T-cell (primary cell): ENCODE measurements at places on chromosomes 7 and 10. TPM values are rescaled to one million over a fixed set of nuclear protein-coding genes. Genes with fewer than 3 reads are reported as not detected.
A peak's percentile ranks its signal among the peaks of the same experiment; 100 is the strongest.

The GRID1 gene
- total RNA-seq, result not detected

The UPK3BL2 gene
- 48.3 TPM for total RNA-seq

DNA sequence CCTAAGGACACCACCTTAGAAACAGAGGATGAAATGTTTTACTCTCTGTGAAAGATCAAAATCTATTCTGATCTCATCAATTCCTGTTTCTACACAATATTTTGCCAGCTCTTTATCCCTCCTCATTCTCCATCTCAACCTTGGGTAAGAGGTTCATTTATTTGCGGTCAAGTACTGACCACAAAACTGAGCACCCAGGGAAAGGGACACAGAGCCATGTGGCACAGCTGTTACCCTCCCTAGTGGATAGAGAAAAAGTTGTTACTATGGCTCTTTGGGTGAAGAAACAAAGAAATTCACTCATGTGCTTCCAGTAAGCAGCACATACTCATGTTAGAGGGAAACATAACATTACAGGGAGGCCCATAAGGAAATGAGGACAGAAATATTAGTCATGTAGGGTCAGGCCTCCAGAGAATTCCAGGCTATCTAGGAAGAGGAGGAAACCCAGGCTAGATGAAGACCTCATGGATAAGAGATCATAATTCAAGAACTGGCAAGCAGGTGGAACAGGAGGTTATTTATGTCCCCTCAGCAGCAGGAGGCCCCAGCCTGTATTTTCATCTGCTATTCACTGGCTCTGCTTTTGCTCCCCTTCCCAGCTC, 114.5 kb downstream of the ATE1 start:
- H3K4me3 ChIP-seq, result no peak overlapping the region
- no peaks in the 10 kb centered on the region for H3K4me1 ChIP-seq
- no peaks in the 10 kb centered on the region for H3K27me3 ChIP-seq
- DNase-seq, result no peak

DNA sequence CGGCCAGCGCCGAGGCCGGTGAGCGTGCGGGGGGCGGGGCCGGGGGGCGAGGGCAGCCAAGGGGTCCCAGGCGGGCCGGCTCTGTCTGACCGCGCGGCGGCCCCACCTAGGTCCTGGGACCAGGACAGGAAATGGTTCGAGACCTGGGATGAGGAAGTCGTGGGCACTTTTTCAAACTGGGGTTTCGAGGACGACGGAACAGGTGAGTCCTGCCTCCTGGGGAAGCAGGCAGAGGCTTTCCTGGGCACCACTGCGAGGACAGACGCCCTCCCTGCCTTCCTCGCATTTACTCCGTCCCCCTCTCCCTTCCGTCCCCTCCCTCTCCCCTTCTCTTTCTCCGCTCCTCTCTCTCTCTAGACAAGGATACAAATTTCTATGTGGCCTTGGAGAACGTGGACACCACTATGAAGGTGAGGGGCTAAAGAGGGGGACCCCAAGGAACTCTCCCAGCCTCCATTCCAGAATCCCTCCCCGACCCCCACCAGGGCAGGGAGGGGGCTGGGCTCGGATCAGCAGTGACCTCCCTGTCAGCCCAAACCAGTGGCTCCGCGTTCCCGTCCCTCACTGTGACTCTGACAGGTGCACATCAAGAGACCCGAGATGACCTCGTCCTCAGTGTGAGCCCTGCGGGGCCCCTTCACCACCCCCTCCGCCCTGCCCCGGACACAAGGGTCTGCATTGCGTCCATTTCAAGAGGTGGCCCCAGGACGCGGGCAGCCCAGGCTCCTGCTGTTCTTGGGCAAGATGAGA, 2.6 kb upstream of the MUC12 start:
- no peaks in the 10 kb centered on the region for H3K4me1 ChIP-seq
- H3K27ac ChIP-seq, result no peak overlapping the region
- peaks cover 76% of the 10 kb centered on the region for H3K27me3 ChIP-seq
- H3K36me3 ChIP-seq, result no peaks in the 10 kb centered on the region
- H3K4me3 ChIP-seq, result peak overlapping the region; percentile 35
- DNase-seq, result no peak

GRCh38 chr7:158494162-158494586, 93.4 kb downstream of the PTPRN2 start:
- no peak overlapping the region for H3K4me3 ChIP-seq
- H3K36me3 ChIP-seq, result no peaks in the 10 kb centered on the region
- no peaks in the 10 kb centered on the region for H3K4me1 ChIP-seq
- no peak for DNase-seq
- peaks cover 18% of the 10 kb centered on the region for H3K27me3 ChIP-seq
